Stimulated activated CD4-positive, alpha-beta T cell treated with anti-CD3 and anti-CD28 coated beads, Interleukin-12 subunit alpha, Interleukin-12 subunit beta, amount 100 ng/mL, for 24 hours (primary cell): ENCODE measurements at places on chromosomes 1 and 21.

GRCh38 chr1:182833271-182833670 is 5.9 kb upstream of the DHX9 start:
- DNase-seq: no peak

- DNase-seq: no peak
Measured at GRCh38 chr1:234932511-234933430, 195.9 kb downstream of the TOMM20 start.

GRCh38 chr1:1922956-1923833 is 4.1 kb upstream of the TMEM52 start:
- DNase-seq: no peak

GRCh38 chr1:1120866-1121591 is 5.1 kb upstream of the C1orf159 start:
- no peak for DNase-seq

- no peak for DNase-seq
Measured at GRCh38 chr1:214579183-214579582, 23.8 kb upstream of the CENPF start.

DNA sequence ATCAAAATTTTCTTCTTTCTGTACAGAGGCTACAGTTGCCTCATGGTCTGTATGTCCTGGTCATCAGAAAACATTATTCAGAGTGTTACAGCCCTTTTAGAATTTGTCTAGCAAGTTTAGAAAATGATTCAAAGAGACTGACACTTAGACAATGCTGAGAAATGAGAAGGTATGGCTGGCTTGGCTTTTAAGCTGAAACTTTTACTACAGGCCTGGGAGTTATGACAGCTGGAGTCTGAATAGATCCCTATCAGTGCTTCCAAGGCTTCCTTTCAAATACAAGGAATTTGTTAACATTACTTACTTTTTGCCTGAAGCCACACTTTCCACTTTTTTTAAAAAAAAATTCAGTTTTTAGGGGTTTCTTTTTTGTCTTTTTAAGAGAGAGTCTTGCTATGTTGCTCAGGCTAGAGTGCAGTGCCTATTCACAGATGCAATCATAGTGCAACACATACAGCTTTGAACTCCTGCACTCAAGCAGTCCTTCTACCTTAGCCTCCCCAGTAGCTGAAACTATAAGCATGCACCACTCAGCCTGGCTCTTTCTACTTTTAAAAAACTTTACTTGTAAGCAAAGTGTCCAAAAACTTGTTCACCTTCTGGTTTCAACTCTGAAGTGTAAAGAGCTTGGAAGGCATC is 10.5 kb upstream of the COP1 start:
- no peak for DNase-seq

GRCh38 chr21:43284700-43285099 is 115.9 kb downstream of the CRYAA start:
- DNase-seq: no peak

DNA sequence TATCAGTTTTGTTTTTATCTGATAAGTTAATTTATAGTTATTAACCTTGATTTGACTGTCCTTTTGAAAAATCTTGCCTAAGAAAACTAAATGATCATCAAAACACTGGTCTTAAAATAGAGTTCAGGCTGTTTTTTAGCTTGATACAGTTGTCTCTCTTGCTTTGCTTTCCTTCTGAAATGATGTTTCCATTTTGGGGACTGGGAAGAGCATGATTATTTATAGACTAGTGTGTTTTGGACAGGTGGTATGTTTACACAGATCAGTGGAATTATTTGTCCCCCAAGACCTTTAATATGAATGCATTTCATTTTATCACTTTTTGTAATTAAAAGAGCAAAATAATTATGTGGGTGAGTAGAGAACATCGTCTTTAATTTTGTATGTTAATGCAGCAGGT is 90.8 kb downstream of the XPR1 start:
- DNase-seq: no peak

GRCh38 chr1:3890389-3891328 is 9.4 kb downstream of the C1orf174 start:
- no peak for DNase-seq

DNA sequence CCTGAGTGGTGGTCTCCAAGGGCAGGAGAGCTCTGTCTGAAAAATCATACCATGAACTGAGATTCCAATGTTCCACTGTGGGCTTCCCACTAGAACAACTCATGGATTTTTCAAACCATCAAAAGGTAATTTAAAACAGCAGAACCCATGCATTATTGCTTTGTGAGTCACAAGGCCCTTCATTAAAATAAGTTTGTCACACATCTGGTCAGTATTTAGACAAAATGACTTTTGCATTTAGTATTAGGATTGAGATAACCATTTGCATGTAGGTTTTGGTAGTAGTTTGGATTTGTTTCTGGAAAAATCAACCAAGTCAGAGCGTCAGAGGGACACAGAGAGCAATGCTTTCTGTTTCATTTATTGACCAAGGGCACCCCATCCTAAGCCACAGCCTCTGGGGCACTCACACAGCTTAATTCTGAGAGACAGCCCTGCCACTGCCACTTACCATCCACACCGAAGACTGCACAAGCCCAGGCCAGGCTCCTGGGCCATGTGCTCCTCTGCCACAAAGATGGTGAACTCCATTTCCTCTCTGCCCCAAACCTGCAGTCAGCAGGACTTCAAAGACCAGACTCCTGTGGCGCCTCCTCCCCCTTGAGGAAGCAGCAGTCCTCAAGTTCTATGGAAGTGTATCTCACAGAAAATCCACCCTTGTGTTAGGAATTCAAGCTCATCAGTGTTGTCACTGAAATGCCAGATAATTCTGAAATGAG is 132.6 kb upstream of the DUSP10 start:
- DNase-seq: no peak

DNA sequence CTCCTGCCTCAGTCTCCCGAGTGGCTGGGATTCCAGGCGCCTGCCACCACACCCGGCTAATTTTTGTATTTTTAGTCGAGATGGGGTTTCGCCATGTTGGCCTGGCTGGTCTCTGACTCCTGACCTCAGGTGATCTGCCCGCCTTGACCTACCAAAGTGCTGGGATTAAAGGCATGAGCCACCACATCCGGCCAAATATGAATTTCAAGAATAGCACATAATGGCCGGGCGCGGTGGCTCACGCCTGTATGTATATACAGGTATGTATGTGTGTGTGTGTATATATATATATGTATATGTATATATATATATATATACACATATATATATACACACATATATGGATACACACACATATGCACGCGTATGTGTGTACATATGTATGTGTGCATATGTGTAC is 95.2 kb downstream of the ZP4 start:
- DNase-seq: no peak

- DNase-seq: no peak
Measured at GRCh38 chr1:186429017-186429416, 31.9 kb downstream of the PDC start.

DNA sequence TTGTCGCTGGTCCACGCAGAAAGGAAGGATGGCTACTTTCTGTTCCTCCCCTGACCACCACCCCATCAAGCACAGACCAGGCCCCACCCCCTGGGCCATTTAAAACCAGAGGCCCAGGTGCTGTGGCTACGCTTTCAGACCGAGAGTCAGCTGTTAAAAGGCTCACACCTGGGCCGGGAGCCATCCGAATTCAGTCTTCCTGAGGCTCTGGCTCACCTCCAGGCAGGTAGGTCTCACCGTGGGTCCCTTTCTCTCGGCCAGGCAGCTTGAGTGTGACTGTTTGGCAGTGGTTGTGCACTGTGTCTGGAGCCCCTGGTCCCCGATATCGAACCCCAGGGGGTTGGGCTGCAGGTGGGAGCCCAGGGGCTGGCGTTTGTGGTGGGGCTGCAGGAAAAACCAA is 7.2 kb downstream of the ACTL8 start:
- no peak for DNase-seq

DNA sequence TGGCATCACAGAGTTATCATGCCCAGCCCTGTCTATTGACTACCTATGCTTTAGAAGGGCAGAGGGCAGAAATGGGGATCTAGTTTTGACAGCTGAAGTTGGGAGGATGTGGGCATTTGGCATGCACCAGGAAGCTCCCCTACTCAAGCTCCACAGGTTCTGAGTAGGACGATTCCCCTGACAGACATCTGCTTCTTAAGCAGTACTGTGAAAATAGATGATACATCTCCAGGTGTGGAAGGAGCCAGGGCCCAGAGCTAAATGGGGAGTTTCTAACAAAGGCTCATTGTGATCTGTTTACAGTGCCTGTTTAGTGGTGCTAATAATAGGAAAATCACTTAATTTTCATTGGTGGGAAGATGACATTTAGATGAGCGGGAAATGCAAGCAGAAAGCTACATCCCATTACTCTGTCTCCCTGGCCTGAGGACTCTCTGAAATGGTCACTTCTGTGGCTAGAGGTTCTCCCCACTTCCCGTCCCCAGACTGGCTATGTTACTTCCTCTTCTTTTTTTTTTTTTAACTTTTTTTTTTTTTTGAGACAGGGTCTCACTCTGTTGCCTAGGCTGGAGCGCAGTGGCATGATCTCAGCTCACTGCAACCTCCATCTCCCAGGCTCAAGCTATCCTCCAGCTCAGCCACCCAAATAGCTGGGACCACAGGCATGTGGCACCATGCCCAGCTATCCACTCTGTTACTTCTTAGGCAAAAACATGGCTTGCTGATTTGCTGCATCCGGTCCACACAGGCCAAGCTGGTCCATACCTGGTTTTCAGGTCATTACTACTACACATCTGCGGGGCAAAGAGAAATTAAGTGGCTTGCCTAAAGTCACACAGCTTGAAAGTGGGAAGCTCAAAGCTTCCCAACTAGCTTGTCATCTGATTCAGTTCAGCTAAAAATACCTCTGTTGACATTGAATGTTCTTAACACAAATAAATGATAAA is 23.2 kb upstream of the CNIH3 start:
- DNase-seq: no peak

- no peak for DNase-seq
Measured at GRCh38 chr1:55197099-55197498, 18.1 kb downstream of the USP24 start.

GRCh38 chr1:161994175-161994668 is 29.4 kb downstream of the OLFML2B start:
- DNase-seq: no peak

- DNase-seq: no peak
Measured at GRCh38 chr1:204503122-204503912, 8.7 kb upstream of the PIK3C2B start.

DNA sequence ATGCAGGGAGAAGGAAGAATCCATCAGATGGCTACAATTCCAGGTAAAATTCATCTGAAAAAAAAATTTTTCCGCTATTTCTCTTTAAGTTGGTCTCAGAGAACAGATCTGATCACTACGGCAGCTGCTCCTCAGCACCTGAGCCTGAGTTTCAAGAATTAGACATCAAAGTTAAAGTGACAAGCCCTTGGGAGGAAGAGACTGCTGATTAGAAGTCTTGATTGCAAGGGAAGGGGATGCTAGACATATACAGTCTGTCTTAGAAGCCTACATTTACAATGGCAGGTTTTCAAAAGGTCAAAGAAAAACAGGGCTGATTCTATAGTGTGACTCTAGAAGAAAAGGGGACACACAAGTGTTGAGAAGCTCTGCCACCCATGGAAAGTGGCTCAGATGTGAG is 48.3 kb downstream of the SUSD4 start:
- no peak for DNase-seq

DNA sequence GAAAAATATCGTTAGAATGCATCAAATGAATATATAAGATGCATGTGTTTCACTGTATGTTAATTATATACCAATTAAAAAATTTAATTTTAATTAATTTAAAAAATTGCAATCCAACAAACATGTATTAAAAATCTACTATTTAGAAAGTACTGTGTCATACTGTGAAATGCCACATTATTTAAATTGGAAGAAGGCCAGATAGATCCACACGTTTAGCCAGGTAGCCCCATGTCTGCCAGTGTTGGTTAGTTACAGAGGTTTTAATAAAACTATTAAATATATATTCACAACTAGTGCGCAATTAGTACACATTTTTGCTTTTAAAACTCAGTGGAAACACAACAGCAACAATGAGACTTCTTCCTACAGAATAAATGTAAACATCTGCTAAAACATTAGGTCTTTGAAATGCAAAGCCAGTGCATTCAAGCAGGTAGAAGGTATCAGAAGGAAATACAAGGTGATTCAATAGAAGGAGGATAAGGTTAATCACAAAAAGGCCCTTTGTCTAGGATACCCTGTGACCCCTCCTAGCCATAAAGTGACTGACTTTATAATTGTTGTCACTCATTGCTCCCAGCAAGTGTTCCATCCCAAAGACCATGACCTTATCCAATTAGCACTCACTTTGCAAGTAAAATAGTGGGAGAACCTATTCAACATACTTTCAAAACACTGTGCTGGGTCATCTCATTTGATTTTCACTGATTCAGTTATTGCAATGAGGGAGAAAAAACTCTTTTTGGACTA is 211.5 kb downstream of the TTLL7 start:
- no peak for DNase-seq

GRCh38 chr1:113388621-113389358 is 1.5 kb upstream of the MAGI3 start:
- no peak for DNase-seq

- DNase-seq: no peak
Measured at GRCh38 chr1:233394860-233395717, 67.6 kb downstream of the MAP3K21 start.

DNA sequence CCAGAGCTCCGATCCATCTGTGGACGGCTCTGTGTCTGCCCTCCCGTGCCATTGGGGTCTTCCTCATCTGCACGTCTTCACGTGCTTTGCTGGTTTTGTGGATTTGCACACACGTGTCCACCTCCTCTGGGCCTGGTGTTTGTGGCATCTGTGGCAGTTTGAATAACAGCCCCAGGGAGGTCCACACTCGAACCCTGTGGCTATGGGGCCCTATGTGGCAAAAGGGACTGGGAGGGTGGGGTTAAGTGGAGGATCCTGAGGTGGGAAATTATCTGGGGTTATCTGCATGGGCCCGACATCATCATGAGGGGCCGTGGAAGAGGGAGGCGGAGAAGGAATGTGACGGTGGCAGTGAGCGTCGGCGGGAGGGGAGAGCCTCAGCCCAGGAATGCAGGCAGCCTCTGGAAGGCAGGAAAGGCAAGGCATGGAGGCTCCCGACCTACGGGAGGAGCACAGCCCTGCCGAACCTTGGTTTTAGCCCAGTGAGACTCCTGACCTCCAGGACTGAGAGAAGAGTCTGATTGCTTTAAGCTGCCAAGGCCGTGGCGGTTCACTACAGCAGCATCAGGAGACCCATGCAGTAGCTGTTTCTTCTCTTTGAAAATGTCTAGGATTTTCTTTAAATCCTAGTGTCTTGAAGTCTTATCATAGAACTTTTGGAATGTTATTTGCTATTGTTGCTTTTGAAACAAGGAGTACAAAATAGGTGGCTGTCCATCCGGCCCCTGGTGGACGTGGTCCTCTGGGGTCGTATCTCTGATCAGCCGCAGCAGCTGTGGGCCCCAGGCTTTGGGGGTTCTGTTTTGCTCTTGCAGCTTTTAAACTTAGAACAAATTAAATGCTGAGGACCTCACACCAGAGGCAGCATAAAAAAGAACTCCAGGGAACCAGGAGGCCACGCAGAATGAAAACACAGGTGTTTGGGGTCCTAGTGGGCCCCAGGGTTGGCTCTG is 40.0 kb upstream of the LRRC3 start:
- DNase-seq: no peak

DNA sequence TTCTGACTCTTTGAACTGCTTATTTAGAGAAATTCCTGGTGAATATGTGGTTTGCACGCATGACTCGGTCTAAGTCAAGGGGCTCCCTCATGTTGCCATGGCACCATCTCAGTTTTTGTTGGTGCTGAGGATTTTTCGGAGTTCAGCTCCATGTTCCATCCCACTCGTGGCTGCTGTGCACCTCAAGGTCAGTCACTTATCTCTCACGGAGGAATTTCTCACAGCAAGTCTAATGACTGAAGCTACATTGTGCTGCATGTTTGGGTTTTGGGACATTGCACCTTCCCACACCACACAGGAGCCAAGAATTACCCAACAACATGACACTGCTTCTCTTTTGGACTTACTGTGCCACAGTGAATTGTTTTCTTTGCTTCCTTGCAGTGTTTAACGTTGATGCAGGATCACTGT is 269.9 kb downstream of the NCAM2 start:
- DNase-seq: no peak
